AG09319 (cell line): ENCODE measurements at places on chromosomes 5 and 9.
A peak's percentile ranks its signal among the peaks of the same experiment; 100 is the strongest.

GRCh38 chr9:114221706-114222465 lies 66.5 kb downstream of the COL27A1 start:
- no peak for DNase-seq

DNA sequence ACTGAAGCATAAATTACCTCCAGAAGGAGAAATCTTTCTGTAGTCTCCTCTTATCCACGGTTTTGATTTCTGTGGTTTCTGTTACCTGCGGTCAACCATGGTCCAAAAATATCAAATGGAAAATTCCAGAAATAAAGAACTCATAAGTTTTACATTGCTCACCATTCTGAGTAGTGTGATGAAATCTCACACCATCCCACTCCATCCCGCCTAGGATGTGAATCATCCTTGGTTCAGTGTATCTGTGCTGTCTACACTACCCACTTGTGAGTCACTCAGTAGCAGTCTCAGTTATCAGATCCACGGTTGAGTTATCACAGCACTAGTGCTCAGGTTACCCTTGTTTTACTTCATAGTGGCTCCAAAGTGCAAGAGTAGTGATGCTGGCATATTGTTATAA lies 371.2 kb downstream of the NFIB start:
- DNase-seq: peak; percentile 77

DNA sequence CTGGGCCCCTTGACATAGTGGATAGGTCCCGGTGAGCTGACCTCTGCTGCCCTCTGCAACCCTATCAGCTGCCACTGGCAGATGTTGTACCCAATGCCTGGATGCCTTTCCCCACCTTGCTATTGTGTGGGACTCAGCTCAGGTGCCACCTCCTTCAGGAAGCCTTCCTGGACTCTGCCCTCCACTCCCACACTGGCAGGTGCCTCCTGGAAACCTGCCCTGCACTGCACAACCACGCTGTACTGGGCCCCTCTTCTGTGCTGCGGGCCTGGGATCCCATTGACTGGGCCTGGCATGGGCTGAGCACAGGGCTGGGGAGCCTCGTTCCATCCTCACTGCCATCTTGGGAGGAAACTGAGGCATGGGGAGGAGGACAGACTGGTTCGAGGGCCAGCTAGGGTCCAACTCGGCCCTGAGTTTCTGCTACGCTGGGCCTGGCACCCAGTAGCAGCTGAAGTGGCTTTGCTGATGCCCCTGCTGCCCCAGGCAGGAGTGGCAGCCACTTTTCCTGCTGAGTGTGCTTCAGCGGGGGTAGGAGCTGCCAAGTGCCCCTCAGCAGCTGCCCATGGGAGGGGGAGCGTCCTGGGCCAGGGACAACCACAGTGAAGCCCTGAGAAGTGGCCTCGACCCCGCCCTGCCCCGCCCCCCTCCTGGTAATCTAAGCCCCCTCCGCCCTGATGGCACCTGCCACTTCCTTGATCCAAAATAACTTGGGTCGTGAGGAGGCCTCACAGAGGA lies 1.3 kb downstream of the AK1 start:
- DNase-seq: no peak

DNA sequence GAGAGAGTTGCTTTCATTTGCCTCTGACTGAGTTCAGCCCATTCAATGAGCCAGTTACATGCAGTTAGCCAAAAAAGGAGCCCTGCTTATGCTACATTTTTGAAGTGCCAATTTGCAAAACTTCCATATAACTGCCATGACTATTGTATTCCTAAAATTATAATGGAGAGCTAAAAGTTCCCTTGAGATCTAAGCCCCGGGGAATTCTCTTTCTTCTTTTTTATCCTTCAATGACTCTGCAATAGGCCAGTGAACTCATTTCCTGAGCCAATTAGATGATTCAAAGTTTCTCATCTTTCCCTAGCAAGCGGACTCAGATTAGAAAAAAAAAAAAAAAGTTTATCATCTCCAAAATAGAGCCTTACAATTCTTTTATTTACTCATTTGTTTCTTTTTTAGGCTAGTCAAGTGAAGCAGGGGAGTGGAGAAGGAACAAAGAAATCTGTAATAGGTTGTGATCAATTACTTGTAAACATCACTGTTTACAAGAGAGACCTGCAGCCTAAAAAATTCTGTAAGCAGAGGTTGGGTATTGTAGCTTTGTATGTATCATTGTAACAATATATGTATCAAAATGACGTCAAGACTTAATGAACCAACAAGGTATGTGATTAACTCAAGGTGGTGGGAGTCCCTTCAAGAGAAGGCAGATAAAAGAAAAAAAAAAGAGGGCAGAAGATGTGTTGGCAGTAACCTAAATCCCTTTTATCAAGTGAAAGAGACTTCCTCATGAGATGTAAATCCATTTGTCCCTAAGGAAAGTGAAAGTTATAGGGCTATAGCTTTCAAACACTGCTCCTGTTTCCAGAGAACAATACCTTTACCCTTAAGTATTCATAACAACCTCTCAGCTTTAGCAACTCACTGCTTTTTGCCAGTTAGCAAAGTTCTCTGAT lies 48.7 kb upstream of the HOMER1 start:
- DNase-seq: peak; percentile 49

GRCh38 chr5:144404672-144405071 lies 234.0 kb downstream of the KCTD16 start:
- no peak for DNase-seq

DNA sequence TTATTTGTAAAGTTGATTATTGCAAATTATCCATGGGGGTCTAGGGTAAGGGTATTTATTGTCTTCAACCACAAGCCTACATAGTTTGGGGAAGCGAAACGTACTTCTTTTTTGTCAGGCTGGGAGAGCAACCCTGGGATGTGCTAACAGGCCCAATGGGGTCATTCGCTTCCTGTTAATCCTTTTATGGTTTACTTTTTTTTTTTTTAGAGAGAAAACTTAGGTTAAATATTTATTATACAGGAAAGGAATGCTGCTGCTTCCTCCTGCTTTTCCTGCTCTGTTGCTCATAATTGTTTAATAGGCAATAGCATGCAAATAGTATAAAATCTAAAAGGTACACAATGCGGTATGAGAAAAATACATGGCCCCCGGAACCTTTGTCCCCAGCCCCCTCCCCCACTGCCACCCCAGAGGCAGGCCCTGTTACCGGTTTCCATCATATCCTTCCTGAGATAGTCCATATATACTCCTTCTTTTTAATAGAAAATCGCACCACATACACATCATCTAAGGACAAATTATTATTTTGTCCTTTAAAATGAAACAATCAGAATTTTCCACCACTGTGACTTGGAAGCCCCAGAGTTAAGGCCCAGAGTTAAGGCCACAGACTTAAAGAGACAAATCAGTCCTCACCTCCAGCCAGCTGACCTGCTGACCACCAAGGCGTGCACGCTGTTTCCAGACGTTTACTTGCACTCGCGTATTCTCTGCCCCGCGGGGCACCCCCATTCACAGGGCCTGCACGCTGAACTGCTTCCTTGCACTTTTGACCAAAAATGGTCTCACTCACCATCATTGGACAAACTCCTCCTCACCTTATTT lies 83.9 kb downstream of the NDFIP1 start:
- no peak for DNase-seq

DNA sequence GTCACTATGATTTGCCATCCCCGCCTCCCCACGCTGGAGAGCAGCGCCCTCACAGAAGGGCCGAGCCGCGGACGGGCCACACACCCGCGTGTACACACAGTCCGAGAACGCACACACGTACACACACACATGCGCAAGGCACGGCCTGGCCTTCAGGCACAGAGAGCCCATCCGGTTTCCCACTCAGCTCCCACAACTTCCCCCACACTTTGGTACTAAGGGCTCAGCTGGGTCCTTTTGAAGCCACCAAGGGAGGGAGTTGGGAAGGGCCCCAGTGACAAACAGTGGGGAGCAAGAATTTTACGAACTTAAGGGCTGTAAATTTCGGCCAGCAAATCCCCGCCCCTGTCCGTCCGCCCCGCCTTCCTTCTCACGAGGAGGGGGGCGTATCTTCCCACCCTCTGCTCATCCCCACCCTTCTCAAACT lies 133.3 kb upstream of the HAND1 start:
- no peak for DNase-seq

GRCh38 chr9:96420468-96421219 lies 2.5 kb upstream of the ZNF367 start:
- DNase-seq: peak; percentile 74

GRCh38 chr5:134479839-134480238 lies 45.6 kb upstream of the JADE2 start:
- no peak for DNase-seq

GRCh38 chr5:141785135-141785534 lies 93.1 kb downstream of the PCDH1 start:
- DNase-seq: no peak

GRCh38 chr9:86546712-86547111 lies 192.5 kb upstream of the TUT7 start:
- no peak for DNase-seq

DNA sequence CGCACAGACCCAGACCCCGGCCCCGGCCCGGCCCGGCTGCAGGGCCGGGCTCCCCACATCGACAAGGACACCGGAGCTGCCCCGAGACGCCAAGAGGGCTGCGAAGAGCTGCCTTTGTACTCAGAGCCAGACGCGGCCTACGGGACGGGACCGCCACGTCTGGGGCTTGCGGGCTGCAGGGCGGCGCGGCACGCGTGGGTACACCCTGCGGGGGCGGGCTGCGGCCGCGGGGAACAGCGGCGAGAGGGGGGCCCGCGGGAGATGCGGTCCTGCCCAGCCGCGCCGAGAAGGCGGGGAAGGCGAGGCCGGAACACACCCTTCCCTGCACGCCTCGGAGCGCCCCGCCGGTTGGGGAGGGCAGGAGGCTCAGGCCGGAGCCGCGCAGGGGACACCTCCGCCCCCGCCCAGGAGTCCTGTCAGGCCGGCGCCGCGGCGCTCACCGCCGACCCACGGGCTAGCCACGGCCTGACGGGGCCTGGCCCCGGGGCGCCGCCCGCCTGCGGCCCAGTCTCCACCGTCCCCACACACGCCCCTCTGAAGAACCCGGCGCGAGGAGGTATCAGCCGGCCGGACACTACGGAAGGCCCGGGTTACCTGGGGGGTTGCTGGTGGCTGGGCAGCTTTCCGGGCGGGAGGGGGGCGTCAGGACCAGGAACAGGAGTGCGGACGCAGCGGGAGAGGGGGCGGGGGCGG lies 478 bp downstream of the RAB14 start:
- no peak for DNase-seq

GRCh38 chr5:105544300-105544699 lies 1981.7 kb upstream of the NUDT12 start:
- DNase-seq: no peak

DNA sequence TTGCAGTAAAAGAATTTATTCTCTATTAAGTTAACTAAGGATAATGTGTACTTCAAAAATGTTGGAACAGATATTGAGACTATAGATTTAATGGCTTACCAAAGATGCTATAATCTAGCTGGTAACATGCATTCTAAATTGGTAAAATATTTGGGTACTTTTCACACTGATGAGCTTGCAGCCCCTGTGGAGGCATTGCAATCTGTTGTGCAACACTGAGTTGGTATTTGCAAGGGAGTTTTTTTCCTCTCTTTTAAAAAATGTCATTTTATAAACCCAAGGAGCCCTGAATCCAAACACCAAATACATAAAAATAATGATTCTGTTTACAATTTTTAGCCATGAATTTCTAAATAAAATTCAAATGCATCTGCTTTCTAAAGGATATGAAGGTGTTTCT lies 944.8 kb downstream of the DTWD2 start:
- DNase-seq: no peak

GRCh38 chr5:152568016-152568415 lies 162.9 kb upstream of the NMUR2 start:
- no peak for DNase-seq

- DNase-seq: no peak
Observed at GRCh38 chr9:128003966-128004604, 23.3 kb upstream of the EEIG1 start.

DNA sequence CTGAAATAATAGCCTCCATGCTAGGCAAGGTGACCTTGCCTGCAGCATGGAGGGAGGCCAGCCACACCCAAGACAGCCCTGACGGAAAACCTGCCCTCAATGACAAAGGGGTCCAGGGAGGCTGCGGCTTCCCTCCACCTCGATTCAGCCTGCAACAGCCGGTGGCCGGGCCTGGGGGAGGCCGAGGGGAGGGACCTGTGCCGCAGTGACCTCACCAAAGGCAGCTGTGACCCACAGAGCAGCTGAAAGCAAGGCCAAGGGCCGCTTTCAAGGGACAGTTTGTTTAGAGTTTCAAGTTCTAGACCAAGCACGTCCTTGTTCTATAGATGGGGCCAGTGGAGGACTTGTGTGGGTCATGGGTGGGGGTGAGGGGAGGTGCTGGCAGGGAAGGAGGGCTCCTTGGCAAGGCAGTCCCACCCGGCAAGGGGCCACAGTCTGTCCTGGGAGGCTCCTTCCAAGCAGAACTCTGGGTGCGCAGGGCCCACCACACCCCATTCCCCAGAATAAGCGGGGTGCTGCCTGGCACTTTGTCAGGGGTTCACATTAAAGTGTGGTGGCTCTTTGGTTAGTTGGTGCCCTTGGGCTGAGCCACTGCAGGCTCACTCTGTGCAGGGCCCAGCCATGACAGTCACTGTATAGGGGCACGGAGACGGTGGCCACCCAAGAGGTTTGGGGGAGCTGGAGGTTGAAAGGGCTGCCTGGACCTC lies 226.5 kb downstream of the FANCC start:
- no peak for DNase-seq

GRCh38 chr5:158451203-158451992 lies 592.5 kb upstream of the CLINT1 start:
- DNase-seq: peak; percentile 58

DNA sequence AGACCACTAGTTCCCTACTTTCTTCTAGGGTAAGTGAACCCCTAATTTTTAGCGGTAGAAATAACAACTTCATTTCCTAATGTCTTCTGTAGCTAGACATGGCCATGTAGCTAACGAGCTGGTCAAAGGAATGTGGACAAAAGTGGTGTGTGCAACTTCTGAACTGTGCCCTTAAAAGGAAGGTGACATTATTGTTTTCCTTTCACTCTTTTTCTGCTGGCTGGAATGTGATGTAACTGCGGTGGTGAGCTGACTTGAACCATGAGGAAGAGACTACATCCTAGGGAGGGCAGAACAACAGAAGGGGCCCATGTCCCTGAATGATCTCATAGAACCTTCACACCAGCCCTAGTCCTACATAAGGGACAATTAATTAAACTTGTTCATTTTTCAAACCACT lies 1.3 kb upstream of the SNX2 start:
- DNase-seq: no peak

GRCh38 chr5:9245071-9245470 lies 300.8 kb downstream of the SEMA5A start:
- no peak for DNase-seq

GRCh38 chr5:167861129-167861927 lies 430.1 kb upstream of the WWC1 start:
- DNase-seq: no peak

DNA sequence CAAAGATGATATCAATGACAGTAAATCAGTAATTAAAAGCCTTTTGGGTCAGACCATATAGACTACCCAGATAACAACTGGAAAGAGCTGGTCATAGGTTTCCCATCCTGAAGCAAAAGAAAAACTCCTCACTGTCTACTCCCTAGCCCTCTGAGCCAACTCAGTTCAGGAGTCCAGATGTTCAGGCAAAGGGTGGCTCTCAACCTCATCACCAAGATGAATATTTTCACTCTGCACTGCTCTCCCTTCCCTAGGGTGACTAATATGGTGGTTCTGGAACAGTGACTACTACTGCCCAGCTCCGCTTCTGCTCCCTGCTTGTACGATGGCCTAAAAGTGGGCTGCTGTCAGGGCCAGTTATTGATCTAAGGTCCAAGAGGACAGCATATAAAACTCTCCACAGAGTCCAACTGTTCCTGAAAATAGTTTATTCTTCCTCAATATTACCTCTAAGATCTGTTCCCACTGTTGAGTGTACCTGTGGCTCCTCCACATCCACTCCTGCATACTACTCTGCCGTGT lies 263.4 kb upstream of the SLC30A5 start:
- no peak for DNase-seq

- DNase-seq: peak; percentile 28
Observed at GRCh38 chr5:58235299-58235698, 224.6 kb downstream of the PLK2 start.
